ENCODE measurements at places on chromosomes 16 and 17.

DNA sequence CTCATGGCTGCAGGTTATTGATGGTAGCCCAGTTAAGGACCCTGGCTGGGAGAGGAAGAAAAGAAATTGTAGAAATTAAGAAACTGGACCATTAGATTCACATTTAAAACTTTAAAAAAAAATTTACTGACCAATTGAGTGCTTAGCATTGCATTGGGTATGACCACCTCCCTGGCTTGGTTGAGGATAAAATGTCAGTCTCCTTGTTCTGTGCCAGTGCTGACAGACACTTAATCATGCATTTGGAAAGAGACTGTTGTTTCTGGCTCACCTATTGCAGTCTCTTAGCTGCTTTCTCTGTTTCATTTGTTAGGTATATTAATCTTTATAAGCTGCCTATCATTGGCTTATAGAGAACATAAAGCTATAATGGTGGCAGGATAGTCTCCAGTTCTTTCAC lies 1.7 kb downstream of the MYH1 start:
- no peak for DNase-seq

GRCh38 chr17:78575899-78576298 lies 1.3 kb downstream of the DNAH17 start:
- no peak for DNase-seq

- DNase-seq, result no peak
Measured at GRCh38 chr17:2691965-2692780, 19.4 kb downstream of the CLUH start.

DNA sequence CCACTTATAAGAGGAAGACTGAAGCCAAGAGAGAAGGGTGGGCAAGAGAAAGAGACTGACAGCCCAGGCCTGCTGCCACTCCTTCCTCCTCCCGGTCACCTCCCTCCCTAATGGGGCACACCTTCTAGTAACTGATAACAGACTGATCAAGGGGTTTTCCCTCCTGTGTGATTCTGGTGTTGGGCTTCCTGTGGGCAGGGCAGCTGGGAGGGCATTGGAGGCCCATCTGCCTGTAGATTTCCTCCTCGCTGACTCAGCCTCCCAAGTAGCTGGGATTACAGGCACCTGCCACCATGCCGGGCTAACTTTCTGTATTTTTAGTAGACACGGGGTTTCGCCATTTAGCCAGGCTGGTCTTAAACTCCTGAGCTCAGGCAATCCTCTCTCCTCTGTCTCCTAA lies 16.2 kb downstream of the CA4 start:
- DNase-seq, result no peak

GRCh38 chr17:61075988-61076387 lies 323.7 kb upstream of the TBX2 start:
- DNase-seq, result no peak

- DNase-seq, result peak; percentile 50
Measured at GRCh38 chr17:58487589-58488427, at the start of gene HSF5. Gene HSF5 (minus strand): TSS chr17:58488408. CDS start chr17:58488274, 134 bp downstream.

DNA sequence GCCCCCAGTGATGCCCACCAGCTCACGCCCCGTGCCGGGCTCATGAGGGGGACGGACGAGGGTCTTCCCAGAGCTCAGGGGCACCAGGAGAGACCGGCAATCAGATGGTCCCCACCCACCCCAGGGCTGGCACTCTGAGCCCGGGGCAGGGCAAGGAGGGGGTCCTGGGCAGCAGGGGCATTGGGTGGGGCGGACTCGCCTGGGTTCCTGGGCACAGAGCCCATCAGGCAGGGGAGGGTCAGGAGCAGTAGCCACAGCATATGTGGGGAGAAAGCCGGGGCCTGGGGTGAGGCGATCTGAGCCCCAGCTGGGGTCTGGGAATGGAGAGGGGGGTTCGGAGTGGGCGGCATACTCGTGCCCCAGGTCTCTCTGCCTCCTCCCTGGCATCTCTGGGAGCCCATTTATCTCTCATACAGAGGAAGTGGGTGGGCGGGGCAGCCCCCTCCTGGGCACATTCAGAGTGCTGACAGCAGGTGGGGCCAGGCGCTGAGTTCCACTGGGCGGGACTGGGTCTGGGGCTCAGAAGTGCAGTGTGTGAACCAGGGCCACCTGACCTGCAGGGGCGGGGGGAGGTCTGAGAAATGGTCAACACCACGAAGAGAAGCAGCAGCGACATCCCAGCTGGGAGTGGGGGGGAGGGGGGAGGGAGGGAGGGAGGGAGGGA lies 20.5 kb upstream of the UBE2I start:
- DNase-seq, result no peak

DNA sequence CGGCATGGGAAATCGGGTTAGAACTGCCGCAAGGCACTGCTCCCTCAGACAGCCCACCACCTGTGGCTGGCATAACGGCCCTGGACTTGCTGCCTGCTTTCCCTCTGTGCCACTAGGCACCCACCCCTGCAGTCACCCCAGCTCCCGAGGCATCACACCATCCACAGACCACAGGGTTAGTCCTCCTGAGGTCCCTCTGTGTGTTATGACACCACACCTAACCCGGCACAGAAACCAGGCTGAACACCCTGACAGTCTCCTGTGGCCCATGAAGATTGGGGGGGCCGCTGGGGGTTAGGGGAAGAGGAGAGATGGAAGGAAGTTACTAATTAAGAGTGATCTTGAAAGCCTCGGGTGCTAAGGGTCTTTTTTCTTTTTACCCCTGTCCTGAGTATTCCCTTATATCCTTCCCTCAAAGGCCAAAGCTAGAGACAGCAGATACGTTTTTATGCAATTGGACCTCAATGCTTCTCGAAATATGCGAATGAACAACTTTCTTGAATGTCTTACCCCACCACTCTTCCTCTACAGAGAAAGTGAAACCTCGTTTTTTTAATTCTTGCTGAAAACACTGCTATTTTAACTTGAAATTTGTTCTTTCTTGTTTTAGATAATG lies 7.0 kb downstream of the CYTH1 start:
- no peak for DNase-seq

DNA sequence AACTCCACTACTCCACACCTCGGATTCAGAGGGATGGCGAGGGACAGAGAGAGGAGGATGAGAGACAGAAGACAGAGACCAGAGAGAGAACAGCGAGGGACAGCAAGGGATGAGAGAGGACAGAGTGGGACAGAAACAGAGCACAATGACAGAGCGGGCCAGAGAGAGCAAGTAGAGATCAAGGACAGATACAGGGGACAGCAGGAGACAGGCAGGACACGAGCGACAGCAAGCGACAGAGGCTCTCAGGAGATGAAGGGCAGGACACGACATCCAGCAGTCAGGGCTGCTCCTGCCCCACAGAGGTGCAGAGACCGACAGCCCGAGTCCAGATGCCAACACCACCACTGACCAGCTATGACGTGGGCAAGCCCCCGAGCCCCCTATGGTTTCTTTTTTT lies 14.9 kb downstream of the CORO7 start:
- no peak for DNase-seq

DNA sequence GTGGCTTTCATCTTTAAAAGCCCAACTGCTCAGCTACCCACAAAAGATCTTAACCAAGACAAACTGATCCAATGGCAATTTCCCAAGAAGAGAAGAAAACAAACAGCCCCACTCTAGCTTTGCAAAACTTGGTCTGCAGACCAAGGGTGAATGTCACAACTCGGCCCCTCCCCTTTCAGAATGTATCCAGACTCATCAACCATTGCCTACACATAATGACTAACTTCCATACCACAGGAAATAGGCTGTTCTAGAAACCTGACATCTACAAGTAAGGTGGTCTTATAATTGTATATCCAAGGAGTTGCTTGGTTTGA lies 16.0 kb downstream of the DCUN1D3 start:
- DNase-seq, result no peak

- no peak for DNase-seq
Measured at GRCh38 chr17:30381340-30381659, 2.6 kb downstream of the CPD start.

GRCh38 chr17:65794572-65794971 lies 233.1 kb upstream of the AXIN2 start:
- no peak for DNase-seq

GRCh38 chr17:58324056-58324408 lies 4.6 kb downstream of the TSPOAP1 start:
- DNase-seq, result no peak

DNA sequence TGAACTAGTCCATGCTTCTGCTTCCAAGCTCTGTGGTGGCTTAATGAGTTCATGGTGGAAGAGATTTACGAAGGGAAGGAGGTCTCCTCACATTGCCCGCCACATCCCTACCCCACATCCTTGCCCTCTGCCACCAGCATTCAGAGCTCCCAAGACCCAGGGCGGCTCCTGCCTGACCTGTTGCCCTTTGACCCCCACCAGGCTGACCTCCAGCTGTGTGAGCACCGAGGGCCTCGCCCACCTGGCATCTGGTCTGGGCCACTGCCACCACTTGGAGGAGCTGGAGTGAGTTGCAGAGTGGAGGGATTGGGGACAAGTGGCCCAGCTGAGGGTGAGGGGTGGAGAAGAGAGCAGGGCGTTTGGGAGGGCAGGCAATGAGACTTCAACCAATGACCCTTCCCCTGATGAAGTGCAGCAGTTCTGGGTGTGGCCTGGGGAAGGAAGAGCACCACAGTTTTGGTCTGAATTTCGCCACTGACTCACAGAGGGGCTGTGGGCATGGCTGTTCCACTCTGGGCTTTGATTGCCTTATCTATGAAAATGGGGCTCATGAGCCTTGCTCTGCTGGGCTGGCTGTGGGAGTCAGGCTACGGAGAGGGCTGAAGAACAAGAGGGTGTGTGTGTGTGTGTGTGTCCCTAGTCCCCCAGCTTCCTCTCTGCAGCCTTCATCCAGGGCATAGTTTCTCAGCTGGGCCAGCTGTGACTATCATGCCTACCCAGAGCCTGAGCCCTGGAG lies 22.6 kb upstream of the CPNE2 start:
- DNase-seq, result no peak

Data from stimulated activated CD8-positive, alpha-beta memory T cell treated with anti-CD3 and anti-CD28 coated beads, Interleukin-7, amount 100 ng/mL, for 1 hour (primary cell).